Activated naive CD4-positive, alpha-beta T cell treated with anti-CD3 and anti-CD28 coated beads, Interleukin-2, amount 50 U/mL, for 72 hours (primary cell): ENCODE measurements at places on chromosomes 6 and 20.

DNA sequence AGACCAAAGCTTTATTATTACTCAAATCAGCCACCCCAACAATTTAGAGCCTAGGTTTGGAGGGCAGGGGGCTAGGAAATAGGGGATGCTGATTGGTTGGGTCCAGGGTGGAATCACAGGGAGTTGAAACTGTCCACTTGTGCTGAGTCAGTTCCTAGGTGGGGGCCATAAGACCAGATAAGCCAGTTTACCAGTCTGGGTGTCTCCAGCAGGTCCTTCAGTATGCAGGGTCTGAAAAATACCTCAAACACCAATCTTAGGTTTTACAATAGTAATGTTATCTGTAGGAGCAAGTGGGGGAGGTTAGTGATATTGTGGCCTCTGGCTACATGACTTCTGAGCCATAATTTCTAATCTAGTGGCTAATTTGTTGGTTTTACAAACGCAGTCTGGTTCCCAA is 63.2 kb downstream of the UBR2 start:
- no peak for DNase-seq

DNA sequence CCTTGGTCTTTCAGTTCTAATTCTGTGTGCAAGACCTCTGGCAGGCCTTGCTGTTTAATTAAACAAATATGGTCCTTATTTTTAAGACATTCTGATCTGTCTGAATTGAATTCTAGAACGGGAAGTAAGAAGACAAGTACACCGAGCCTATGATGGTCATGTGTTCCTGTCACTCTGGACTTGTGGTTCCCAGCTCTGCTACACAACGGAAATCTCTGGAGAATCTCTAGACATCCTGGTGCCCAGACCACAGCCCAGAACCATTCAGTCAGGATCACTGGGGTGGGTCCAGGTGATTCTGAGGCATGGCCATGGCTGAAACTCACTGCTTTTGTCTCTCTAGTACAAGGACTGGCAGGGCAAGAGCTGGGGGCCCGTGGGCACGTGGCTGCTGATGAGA is 15.9 kb upstream of the KCNK16 start:
- no peak for DNase-seq

- DNase-seq = no peak
Measured at GRCh38 chr20:36744764-36745191, 1.1 kb downstream of the NDRG3 start.

- peak; percentile 32 for DNase-seq
Measured at GRCh38 chr6:2157441-2158127, 87.8 kb downstream of the GMDS start.

DNA sequence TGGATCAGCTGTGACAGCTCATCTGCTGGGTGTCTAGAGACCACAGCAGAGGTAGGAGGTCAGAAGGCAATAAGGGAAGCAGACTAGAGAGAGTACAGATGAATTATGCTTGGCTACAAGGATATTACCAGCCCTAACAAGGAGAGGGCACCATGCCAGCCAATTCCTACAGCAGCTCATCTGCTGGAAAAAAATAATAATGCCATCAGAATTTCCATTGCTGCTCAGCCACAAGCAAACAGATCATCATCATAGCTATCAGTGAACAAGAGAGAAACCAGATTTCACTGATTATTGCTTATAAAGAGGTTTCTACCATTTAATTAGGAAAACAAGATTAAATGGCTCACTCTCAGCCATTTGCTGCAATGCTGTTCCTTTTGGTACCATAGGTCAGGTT is 66.5 kb downstream of the PSMG4 start:
- DNase-seq = no peak

- no peak for DNase-seq
Measured at GRCh38 chr6:23637296-23637695, 488.7 kb upstream of the NRSN1 start.
